ENCODE measurements at places on chromosomes 4 and X.

DNA sequence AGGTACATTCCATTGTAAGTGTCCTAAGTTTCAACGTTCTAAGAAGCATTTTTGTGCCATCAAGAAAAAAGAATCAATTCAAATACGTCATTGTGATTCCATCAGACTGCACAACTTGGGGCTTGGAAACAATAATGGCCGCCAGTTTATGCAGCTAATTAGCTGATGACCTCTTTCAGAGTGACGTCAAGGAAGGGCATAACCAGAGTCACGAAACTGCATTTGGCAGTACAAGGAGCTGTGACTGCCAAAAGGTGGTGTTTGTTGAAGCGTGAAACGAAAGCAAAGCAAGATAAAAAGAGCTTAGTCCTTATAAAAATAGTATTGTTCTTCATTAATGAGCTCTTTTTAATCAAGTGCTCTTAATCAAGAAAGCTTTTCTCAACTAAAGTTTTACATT is 81.1 kb upstream of the SH3RF1 start:
- peak; percentile 53 for DNase-seq

GRCh38 chr4:107863850-107864371 is 39.2 kb downstream of the SGMS2 start:
- DNase-seq, result peak; percentile 41

DNA sequence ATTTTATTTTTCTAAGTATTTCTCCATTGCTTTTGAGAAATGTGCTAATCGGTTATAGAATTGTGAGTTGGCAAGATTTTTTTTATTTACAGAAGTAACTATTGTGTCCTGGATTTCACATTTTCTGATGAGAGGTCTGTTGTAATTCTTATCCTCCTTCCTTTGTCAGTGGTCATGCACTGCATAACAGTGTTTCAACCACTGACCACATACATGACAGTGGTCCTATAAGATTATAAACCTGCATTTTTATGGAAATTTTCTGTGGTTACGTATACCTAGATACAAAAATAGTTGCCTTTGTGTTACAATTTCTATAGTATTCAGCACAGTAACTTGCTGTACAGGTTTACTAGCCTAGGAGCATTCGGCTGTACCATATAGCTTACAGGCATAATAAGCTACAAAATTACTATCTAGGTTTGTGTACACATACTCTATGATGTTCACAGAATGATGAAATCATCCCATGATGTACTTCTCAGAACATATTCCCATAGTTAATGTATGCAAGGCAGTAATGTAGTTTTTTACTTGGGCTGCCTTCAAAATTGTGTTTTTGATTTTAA is 47.8 kb downstream of the APELA start:
- DNase-seq, result no peak

GRCh38 chr4:60926624-60927023 is 273.5 kb upstream of the ADGRL3 start:
- DNase-seq, result no peak

DNA sequence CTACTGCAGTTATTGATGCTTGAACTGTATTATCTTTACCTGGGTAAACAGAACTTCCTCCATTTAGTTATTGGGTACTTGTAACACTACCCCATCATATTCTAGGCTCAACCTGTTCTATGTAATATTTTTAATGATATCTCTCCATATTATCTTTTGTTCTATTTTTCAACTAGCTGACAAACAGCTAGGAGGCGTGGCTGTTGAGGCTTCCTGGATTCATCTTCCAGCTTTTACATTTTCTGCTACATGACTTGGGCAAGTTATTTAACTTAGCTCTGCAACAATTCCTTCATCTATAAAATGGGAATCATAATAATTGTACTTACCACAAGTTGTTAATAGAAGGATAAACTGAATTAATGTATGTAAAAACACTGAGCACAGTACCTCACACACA is 349.3 kb downstream of the PTTG2 start:
- no peak for DNase-seq

GRCh38 chrX:63284659-63285058 is 66.5 kb downstream of the SPIN4 start:
- no peak for DNase-seq

DNA sequence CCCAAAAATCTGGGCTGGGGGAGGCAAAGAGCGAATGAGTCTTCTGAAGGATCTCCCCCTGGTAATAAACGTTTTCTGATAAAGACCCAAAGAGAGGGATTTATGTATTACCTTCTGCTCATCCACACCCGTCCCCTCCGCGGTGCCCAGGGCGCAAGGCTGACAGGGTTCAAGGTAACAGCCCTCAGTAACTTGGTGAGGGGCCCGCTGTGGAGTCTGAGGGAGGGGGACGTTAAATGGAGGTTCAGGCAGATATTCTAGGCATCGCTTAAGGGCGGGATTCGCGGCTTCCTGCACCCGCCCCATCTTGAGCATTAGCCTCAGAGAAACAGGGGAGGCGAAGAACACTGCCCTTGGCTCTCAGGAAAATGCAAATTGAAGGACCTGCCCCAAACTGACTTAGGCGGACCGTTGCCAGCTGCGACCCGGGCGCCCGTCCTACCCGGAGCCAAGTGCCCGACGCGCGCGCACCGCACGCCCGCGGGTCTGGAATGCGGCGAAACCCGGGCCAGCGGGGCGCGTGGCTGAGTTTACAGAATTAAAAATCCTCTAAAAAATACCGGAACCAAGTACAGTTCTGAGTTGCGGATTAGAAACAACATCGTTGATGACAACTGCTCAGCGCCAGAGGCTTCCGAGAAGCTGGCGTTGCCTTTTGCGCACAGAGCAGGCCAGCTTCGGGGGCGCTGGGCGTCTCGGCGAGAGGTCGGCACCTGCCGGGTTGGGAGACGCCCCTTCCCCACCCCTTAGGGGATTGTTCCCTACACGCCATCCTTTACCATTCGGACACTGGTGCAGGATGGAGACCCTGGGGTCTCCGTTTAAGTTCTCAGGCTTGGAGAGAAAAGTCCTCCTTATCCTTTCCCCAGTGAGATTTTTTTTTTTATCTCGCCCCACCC is 2.8 kb downstream of the HELT start:
- DNase-seq, result no peak

- no peak for DNase-seq
These were observed 1628.9 kb upstream of the AGA start for GRCh38 chr4:179071131-179071530.

DNA sequence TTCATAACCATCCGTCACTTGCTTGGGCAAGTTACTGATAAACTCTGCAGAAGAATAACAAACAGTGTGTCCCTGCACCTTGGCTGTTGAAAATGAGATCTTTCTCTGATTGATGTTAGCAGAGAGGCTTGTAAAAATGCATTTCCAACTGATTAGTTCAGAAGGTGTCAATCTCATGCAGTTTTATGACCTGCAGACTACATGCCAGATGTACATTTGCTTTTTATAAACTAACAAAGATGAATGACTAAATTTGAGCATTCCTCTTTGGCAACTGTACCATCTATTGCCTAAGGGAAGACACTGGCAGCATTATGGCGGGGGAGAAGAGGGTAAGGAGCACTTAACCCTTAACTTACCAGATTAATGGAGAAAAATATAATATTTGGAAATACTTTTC is 192.8 kb downstream of the DCTD start:
- DNase-seq, result no peak

GRCh38 chrX:49701323-49701722 is 5.5 kb upstream of the PAGE1 start:
- no peak for DNase-seq

DNA sequence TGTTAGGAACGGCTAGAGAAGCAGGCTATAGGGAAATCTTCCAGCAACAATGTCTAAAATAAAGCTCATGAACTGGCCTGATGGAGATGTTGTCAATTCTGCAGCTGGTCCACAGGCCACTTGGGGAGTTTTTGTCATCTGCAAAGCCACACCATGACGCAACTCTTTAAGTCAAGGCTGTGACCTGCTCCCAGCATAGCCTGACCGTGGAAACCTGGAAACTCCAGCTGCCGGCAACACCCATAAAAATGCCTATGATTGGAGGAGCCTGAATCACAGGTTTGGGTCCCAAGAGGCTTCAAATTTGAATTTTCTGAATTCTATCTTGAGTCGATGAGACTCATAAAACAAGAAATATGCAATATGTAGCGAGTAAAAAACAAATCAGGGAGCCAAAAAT is 969.2 kb upstream of the PRKX start:
- DNase-seq, result no peak

GRCh38 chrX:15956681-15957080 is 102.1 kb upstream of the AP1S2 start:
- DNase-seq, result no peak

- DNase-seq, result no peak
These were observed 687.0 kb upstream of the EPHA5 start for GRCh38 chr4:66357316-66357715.

- no peak for DNase-seq
These were observed 12.4 kb downstream of the PLP1 start for GRCh38 chrX:103789004-103789403.

- DNase-seq, result no peak
These were observed 22.9 kb downstream of the SH3TC1 start for GRCh38 chr4:8221985-8222384.

- no peak for DNase-seq
These were observed 88.9 kb upstream of the CITED1 start for GRCh38 chrX:72394518-72395170.

GRCh38 chrX:141733371-141733770 is 34.8 kb upstream of the SPANXD start:
- no peak for DNase-seq

DNA sequence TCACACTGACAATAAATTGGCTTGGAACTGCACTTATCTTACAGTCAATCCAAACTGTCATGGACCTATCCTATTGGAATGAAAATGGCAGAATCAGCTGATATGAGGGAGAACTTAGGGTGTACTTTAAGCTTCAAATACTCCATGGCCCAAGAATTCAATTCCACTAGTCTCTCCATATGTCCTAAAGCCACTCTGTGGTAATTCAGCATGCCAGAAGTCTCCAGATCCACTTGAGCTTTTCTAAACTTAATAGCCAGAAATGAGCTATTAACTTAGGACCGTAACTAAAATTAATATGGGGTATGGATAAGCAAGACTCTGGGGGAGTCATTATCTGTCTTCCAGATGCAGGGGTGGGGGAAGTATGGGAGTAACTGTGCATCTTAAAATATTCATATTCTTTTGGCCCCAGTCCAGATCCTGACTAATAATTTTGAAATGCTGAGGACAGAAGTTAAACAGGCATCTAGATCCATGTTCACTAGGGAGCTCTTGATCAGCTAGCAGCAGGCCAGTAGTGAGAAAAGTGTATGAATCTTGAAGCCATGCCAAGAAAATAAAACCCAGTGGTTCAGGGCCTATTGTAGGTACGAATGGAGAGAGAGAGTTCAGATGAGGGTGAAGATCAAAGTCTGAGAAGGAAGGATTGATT is 167.6 kb downstream of the DKK2 start:
- no peak for DNase-seq

GRCh38 chr4:110945600-110945999 is 322.7 kb upstream of the PITX2 start:
- DNase-seq, result no peak

DNA sequence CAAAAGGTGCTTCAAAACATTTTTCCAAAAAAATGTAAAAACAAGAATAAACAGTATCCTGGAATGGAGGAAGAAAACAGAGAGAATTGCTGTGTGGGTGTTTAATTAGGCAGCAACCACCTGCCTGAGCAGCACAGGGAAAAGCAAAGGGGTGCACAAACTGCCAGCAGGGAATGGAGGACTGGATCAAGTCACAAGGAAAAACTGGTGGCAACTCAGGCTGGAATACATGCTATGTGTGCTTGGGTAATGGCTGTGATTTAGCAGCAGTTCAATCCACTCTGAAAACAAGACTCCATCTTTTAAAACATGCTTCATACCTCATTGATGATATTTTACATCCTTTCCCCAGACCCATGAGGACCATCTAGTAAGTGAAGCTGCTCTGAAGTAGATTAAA is 179.5 kb downstream of the HS6ST2 start:
- no peak for DNase-seq

DNA sequence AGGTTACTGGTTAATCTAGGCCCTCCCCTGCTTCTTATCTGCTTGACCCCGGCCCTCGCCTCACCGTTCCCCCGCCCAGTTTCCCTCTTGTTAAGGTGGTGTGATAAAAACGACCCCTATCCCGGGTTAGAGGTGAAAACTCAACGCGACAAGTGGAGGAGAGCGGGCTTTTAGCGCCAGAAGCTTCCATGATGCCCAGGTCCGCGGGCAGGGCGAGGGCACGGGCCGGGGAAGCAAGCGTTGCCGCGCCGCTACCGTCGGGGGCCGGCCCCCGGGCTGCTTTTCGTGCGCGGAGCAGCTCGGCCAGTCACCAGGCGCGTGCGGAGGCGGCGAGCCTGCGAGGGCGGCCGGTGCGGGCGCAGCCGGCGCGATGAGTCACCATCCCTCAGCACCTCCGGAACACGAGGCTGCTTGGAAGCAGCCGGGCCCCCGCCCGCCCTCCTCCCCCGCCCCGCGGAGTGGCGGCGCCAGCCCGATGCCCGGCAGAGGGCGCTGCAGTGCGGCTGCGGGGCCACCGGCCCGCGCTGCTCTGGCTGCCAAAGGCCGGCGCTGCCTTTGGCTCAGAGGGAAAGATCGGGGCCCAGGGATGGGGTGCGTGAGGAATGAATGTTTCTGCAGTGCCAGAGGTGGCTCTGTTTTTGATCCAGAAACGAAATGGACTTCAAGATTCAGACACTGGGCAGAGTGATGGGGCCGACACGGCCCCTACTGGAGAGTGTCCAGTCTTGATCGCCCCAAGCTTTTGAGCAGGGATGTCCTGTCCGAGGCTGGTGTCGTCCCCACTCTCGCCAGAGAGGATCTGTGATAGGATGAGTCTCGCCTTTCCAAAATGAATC is 107.8 kb downstream of the NHSL2 start:
- peak; percentile 66 for DNase-seq

DNA sequence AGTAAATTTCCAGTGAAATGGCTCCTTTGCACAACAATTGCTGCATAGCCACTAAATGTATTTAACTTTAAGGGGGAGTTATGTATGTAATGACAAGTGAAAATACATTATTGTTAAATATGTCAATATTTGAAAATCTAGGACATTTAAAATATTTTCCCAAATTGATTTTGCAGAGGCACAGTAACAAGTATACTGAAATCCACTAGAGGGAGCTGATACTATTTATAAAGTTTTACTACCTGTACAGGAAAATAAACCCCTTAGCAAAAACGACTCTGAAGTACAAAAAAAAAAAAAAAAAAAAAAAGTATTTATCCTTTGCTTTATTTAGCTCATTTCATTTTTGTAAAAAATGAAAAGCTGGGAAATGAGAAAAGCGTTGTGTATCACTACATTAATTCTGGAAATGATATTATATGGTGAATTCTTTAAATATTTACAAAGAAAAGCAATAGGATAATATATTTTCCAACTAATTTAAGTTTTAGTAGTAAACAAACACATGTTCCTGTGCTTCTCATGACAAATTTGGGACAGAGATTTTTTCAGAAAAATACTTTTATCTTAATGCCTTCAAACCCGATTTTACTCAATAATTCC is 727.7 kb downstream of the DMD start:
- DNase-seq, result no peak

Data from Caki2 (cell line).